ENCODE measurements at places on chromosomes 5 and 9.

DNA sequence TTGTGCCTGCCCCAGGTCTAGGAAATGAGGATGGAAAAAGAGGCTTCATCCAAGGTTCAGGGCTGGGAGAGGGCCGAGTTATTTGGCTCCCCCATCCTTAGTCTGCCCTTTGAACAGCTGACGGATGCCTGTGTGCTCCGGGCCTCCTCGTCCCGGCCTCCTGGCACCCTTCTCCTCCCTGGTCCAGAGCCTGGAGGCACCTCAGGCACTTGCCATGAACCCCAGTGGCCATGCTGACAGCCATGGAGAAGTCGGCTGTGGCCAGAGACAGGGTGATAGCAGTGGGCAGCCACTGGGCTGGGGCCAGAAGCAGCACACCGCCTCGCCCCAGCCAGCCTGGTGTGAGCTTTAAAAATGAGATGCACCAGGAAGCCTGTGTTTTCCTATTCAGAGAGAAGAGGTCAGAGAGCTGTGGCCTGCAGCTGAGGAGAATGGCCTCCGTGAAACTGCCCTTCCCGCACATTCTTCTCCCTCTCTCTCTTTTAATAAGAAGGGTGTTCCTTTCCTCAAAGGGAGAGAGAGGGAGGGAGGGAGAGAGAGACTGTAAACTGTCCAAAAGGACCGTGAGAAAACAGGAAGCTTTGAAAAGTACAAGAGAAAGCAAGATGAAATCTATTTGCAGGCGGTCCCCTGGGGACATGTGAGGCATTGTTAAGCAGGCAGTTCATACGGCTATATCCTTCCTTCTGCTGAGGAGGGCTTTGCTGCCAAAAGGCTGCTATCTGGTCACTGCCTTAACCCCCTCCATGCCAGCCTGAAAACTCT, 55.3 kb downstream of the ZNF366 start:
- no peak for DNase-seq

GRCh38 chr5:6494939-6495338, 46.3 kb downstream of the UBE2QL1 start:
- DNase-seq: no peak

- no peak for DNase-seq
These were observed 1.3 kb upstream of the TBC1D2 start for GRCh38 chr9:98256756-98257155.

DNA sequence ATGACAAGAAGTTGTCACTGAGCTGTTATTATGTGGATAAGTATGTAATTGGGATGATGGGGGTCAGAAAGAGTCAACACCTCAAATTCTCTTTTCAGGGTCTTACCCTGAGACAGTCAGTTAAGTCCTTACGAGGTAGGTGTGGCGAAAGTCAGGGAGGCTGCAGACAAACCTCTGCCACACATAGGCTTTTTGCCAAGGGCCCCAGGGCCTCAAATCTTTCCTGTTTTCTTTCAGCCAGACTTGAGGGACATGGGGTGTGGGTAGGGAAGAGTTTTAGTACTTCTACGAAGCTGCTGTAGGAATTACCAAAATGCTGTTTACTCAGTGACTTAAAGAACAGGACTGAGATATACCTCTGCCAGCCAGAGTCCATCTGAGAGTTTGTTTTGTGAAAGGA, 13.8 kb downstream of the OR2S2 start:
- DNase-seq: no peak

- DNase-seq: no peak
These were observed 2300.3 kb downstream of the MAT2B start for GRCh38 chr5:165805756-165806155.

GRCh38 chr5:59656351-59657254, 236.9 kb downstream of the PDE4D start:
- DNase-seq: no peak

- DNase-seq: no peak
These were observed 241.8 kb downstream of the TRIM32 start for GRCh38 chr9:116928884-116929283.

GRCh38 chr5:82735160-82735789, 341.9 kb downstream of the TMEM167A start:
- no peak for DNase-seq

GRCh38 chr5:143010351-143010750, 240.2 kb downstream of the ARHGAP26 start:
- no peak for DNase-seq

DNA sequence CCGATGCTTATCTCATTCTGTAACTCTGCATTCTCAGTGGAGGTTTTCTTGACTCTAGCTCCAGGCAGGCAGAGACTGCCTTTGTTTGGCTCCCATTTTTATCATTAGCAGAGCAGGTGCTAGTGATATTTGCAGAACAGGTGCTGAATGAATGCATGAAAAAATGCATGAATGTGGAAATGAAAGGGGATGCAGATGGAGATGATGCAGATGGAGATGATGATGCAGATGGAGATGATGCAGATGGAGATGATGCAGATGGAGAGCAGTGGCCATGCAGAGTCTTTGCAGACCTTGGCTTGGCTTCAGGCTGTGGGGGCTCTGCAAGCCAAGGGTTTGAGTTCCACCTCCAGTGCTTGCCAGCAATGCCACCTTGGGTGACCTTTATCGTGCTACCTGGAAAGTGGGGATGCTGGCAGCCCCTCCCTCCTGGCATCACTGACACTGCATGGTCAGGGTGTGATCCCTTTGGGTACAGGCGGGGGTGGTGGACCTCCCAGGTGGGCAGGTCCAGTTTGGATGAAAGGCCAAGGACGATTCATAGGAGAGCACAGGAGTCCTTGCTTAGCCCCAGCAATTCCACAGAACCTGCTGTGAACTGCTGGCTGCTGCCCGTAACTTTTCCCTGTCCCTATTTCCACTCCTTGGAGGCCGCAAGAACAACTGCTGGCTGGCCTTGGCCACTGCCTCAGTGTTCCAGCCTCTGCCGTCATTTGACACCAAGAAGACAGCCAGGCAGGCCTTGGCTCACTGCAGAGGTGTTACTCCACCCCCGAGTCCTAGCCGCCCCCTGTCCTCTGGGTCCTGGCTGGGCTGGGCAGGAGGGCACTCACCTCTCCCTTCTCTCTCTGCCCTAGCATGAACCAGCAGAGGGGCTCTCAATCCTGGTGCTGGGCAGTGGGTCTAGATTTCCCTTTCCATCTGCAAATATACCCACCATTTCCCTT, 33.0 kb downstream of the ERGIC1 start:
- no peak for DNase-seq

- DNase-seq: no peak
These were observed 26.6 kb upstream of the PIP5K1B start for GRCh38 chr9:68678430-68678829.

DNA sequence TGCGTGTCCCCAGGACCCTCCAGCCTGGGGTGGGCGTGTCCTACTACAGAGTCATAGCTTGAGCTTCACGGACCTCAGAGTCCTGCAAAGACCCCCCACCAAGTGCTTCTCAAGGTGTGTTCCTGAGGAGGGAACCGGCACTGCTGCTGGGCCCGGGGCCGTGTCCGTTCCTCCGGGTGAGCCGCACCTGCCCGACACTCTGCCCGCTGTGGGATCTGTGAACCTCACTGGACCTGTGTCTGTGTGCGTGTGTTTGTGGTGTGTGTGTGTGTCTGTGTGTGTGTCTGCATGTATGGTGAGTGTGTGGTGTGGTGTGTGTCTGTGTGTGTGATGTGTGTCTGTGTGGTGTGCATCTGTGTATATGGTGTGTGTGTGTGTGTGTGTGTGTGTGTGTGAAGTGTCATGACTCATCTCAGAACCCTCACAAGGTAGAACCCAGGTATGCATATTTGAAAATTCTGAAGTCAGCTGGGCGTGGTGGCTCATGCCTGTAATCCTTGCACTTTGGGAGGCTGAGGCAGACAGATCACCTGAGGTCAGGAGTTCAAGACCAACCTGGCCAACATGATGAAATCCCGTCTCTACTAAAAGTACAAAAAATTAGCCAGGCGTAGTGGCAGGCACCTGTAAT, 40.9 kb upstream of the RXRA start:
- no peak for DNase-seq

DNA sequence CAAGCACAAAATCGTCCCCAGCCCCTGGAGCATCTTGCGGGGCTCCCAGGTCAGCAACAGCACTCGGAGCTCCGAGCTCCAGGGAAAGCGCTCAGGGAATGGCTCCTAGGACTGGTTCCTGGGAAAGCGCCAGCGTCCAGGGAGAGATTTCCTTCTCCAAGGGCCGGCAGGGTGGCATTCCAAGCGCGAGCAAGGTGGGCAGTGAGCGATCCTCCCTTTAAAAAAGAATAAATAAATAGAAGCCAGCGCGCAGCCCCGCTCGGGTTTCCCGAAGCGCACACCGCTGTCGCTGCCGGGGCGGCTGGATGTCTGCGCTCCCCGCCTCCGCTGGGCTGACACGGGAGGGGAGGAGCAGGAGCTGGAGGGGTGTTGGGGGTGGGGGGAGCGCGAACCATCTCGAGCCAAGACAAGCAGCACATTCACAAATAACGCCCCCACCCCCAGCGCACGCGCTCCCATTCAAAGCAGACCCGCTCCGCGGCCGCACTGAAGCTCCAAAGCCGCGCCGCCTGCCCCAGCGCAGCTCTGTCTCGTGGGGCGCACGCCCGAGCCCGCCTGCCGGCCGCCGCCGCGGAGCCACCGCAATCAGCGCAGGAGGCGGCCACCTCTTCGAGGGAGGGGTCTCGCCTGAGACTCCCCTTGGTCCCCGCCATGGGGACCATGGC, 327.4 kb downstream of the SH3GL2 start:
- DNase-seq: no peak

DNA sequence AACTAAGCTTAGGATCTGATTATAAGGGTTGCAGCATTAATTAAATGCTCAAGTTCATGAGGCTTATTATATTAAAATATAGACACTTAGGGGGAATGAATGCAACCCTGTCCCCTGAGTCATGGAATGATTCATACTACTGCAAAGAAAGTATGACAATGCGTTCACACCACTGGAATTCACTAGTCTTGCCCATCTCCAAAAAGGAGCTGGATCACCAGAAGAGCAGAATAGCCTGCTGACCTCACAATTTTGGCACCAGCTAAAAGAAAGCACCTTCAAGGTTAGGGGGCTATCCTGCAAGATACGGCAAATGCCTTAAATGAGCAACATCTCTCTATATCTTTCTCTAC, 32.0 kb upstream of the TMED7 start:
- DNase-seq: no peak

DNA sequence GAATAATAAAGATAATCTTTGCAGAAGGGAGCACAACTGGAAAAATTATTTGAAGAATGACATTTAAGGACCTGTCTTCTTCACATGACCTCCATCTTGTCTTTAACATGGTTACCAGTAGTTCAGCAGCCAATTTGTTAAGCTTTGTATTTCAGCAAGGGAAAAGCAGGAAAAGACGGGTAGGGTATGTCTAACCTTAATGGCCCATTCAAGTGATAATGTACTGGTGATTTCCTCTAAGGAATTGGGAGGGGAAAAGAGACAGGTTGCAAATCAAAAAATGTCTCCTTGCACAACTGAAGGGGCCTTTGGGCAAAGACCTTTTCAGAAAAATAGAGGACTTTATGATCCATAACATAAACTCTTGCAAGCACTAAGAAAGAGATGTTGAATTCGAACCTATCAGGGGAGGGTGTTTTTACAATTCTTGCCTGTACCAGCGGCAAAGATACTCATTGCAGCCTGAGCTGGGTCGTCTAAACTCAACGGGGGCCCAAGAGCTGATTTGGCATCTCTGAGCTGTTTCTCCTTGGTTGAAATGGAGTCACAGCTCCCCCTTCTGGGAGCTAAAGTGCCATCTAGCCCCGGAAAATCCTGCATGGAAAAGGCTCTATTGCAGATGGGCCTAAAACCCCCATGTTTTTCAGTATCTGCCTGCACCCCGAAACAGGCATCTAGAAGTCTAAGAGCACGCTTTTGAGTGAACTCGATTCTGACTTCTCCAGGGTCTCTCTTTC, 3.8 kb downstream of the BRINP1 start:
- DNase-seq: peak; percentile 43

GRCh38 chr5:172793577-172794488, 22.8 kb upstream of the DUSP1 start:
- no peak for DNase-seq

DNA sequence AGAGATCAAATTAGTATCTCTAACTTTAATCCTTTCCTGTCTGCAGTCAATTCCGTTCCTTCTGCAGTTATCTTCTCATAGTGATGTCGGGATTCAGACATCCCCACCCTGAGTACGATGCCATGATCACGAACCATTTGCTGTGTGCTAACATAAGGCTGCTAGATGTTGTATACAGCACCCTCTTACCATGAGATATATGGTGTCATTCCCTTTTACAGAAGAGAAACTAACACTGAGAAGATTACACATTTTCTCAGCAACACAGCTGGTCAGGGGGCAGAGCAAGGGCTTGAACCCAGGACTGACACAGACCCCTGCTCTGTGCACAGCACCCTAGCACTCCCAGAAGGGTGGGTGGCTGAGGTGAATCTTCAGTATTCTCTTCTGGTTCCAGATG, 46.9 kb upstream of the HSD17B4 start:
- DNase-seq: no peak

DNA sequence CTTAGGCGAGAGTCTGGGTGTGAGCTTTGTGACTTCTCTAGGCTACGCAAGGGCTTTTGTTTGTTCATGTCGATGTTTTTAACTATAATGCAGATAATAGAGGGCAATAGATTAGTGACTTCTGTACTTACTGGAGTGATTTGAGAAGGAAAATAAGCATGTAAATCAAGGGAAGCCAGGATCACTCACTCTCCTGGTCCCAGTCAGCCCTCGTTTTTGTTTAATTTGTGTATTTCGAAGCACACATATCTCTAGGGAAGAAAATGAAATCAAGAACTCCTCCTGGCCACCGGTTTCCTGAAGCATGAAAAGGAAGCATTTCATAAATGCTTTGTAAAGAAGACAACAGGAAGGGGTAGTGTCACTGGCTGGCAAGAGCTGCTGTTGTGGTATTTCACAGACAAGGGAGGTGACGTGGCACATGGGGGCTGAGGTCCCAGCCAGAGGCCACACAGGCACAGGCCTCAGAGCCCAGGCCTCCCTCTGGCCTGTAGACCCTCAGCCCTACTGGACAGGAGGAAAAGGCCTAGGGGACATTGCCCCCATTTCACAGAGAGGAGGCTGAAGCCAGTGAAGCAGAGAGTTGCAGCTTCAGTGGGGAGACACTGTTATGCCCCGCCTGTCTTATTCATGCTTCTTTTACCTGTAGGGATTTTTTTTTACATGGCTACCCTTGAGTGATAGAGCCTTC, 34.1 kb downstream of the IRF1 start:
- DNase-seq: no peak

DNA sequence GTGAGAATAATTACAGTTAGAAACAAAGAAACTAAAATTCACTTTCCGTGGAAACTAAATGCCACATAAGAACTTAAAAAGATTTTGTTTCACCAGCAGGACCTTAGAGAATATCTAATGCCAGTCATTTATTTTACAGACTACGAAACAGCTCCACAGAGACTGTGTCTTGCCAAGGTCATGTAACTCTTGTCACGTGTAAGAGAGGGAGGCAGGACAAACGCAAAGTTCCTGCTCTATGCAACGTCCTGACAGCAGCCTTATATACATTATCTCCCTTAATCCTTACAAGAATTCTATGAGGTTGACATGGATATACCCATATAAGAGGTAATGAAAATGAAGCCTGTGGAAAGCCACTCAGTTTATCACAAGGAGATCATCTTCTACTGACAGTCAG, 39.4 kb downstream of the CTNNAL1 start:
- DNase-seq: no peak
